ENCODE measurements at places on chromosomes 1 and 21.

DNA sequence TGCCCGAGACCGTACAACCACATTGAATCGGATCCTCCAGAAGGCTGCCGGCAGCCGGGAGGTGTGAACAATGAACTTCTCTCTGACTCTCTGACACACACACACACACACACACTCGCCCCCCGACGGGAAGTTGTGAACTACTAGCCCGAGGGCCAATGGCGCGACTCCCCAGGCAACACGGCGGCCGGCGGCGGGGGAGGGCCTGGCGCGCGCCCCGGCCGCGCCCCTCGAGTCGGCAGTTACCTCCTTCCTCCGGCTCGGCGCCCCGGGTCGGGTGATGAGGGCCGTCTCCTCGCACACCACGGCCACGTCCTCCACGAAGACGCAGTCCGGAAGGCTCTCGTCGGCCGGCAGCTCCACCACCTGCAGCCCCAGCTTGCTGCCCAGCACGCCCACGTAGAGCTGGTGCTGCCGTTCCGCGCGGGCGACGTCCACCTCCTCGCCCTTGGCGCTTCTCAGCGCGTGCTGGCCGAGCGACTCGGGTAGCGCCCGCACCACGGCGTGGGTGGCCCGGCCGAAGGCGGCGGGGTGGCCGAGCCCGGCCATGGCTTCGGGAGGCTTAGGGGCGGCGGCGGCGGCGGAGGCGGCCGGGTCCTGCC is 361 bp downstream of the DDAH1 start:
- peak; percentile 1 for DNase-seq

DNA sequence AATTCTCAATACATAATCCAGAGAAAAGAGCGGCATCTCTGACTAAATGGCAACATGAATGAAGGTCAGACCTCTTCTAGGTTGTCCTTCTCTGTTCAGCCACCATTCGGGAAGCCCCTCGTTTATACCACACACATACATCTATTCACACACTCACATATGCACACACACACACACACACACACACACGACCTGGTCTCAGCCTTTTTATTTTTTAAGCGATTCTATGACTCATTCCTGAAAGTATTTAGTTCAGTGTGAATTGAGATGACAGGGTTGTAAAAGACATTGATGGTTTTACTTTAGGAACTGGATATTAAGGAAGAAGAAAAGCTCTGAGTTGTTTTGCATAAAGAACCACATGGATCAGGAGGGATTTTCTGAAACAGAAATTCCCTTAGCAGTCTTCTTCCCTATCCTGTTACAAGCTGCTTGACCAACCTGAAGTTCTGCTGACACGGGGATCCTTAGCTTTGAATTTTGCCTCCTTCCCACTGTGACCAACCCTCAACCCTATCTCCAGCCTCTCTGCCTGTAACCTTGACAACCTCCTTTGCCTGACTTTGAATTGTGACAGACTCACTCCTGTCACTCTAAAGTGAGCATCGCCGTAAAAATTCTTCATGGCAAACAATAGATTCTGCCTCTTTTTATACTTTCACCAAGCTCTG is 383.1 kb upstream of the ESRRG start:
- DNase-seq, result no peak

DNA sequence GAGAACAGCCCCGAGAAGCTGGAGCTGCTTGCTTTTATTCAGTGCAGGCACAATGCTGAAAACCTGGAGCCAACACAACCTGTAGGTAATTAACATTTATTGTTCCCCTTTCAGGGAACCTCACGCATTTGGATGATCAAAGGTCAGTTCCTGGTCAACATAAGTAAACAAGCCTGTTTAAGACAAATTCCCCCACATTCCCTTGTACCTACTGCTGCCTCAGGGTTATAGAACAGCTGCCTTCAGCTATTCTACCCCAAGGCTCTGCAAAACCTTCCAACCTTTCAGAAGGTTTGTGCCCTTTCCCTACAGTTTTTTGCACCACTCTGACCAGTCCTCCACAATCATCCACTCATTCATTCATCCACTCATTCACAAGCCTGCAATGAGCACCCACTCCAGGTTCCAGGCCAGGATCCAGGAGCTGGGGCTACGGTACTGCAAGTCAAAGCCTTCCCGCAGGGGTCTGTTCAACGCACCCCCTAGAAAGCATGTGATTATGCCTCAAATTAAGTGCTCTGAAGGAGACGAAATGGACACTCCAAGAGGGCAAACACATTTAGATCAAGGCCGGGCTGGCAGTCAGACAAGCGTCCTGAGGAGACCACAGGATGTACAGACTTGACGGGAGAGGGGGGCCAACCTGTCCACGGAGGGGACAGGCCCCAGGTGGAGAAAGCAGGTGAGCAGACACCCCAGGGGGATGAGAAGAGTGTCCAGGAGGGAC is 683.9 kb downstream of the MATN1 start:
- no peak for DNase-seq

GRCh38 chr1:169468982-169469381 is 16.8 kb downstream of the SLC19A2 start:
- DNase-seq, result no peak

DNA sequence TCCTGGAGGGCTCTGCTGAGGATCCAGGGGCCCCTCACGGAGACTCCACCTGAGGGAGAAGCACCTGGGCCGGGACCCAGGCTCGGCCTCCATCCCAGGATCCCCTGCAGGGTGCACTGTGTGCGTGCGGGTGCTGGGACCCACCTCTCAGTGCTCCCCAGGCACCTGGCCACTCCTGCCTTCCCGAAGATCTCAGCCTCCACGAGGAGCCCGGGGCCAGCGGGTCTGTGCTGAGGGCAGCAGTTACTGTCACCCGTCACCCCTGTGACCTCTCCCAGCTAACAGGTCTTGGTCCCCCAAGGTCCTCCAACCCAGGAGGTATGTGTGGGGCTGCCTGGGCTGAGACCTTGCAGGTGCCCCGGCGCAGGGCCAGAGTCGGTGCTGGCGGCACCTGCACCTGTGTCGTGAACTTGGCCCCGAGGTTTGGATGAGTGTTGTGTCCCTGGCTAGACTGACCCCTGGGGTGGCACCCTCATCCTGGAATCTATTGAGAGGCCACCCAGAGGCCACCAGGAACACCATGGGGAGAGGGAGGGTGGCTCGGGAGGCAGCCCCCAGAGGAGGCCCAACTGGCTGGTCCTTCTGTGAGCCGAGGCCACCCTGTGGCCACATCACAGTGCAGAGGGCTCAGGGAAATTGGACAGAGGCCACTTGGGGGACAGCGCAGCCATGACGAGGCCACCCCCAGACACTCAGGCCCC is 17.7 kb downstream of the MORN1 start:
- no peak for DNase-seq

GRCh38 chr1:199020051-199020450 is 381.2 kb downstream of the PTPRC start:
- no peak for DNase-seq

Data from stimulated activated CD8-positive, alpha-beta memory T cell treated with anti-CD3 and anti-CD28 coated beads, Interleukin-12 subunit alpha, Interleukin-12 subunit beta, amount 100 ng/mL, for 4 hours (primary cell).